IMR-90 (cell line): ENCODE measurements at places on chromosomes 5 and 9. TPM values are rescaled to one million over a fixed set of nuclear protein-coding genes. Genes with fewer than 3 reads are reported as not detected.

DAPK1 gene
- 0.01 and 0.03 TPM in 2 replicates for polyA plus RNA-seq

NSMF gene
- polyA plus RNA-seq = 40.9 and 45.9 TPM in 2 replicates

GRCh38 chr9:92637886-92638620 lies 31.9 kb downstream of the IPPK start:
- no peak for DNase-seq

PRSS3 gene
- polyA plus RNA-seq = 7.0 and 7.7 TPM in 2 replicates

DNA sequence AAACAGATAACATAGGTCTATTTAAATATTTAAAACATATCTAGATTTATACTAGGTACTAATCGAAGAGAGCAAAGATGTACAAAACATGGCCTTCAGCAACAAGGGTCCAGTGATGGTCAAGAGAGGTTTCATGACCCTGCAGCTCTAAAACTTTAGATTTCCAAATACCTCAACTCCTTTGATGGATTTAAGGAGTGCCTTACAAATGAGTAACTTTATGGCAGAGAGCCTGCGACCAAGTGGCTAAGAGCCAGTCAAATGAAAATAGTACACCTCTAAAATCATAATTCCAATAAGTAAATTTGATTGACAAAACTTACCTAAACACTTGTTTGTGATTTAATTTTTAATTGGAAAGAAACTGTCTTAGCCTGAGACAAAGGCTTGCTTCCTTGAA lies 4.7 kb upstream of the SH3RF2 start:
- DNase-seq = peak; percentile 21

DNA sequence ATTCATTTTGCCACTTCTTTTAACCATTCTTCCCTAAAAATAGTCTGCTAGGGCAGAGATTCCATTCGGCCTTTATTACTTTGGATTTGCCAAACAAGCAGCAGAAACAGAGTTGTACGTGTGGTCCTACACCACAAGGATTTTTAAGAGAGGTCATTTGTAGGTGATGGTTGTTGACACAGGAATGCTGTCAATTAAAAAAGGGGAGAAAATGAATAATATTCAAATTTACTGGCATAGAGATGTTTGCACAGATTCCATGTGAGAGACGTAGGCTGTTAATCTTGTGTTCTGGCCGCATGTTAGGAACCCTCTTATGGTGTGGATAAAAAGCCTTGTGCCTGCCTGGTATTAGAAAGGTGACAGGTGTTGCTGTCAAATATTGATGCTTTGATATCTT lies 34.9 kb downstream of the TRIO start:
- DNase-seq = no peak

DNA sequence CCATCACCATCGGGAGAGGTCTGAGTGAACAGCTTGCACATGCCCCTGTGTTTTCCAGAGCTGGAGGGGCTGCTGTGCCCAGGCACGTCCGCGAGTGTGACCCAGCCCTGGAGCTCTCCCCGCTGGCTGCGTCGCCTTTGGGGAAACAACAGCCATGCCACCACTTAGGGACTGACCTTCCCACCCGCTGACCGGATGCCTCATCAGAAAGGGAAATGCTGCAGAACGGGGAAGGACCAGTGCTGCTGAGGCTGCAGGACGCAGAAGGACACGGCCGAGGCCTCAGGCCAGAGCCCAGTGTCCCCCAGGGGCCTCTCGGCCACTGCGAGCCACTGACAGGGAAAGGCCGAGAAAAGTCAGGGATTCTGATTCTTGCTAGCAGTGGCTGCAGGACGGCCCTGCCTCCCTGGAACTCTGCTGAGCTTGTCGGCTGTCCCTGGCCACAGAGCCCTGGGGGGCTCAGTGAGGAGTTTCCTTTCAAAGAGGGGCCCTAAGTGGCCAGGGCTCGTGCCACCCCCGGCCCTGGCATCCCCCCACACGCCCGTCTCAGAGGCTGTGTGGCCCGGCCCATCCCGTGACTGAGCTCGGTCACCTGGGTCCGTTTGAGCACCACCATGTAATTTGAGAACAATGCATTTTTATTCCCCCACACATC lies 130.8 kb downstream of the ZNF354C start:
- no peak for DNase-seq

DNA sequence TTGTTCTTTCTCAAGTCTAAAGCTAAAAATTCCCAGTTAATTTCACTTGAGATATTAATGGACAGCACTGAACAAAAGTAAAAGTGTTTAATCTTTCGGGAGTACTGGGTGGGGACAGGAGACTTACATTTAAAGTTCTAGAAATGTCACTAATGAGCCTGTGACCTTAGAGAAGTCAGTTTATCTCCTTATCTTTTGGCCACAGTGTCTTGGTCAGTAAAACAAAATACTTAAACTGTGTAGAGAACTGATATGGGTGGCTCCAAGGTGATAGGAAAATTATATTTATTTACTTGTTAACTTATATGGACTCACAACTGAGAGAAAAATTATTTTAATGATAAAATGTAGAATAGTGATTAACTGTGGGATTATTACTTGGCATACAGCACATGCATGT lies 8.9 kb downstream of the IPO11 start:
- no peak for DNase-seq

DNA sequence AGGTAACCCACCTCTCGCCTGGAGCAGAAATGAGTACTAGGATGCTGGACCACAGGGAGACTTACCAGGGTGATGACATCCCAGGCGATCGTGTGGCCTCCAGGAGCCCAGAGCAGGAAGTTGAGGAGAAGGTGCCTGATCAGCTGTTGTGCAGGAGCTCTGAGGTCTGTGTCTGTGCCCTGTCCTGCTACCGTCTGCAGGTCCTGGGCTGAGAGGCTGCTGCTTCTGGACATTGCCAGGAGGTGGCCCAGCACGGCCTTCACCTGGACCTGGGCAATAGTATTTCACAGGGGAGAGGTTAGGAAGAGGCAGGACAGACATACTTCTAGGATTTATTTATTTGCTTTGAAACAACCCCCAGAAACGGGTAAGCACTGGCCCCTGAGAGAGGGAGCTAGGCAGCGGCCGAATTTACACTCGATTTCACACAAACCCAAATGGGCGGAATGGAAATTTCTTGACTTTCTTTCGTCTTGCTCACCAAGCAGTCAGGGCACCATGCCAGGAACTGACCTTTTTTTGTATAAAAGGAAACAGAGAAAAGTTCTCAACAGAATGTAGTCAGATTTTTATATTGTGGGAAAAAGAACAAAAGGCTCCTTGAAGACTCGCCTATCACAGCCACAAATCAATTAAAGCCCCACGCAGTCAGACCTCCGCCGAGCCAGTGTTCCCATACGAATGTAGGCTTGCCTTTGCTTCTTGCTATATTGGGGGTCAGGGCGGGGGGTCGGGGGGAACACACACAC lies 210.3 kb downstream of the FANCC start:
- peak; percentile 58 for DNase-seq

ECM2 gene
- 0.26 TPM in 2 replicates for polyA plus RNA-seq

DNA sequence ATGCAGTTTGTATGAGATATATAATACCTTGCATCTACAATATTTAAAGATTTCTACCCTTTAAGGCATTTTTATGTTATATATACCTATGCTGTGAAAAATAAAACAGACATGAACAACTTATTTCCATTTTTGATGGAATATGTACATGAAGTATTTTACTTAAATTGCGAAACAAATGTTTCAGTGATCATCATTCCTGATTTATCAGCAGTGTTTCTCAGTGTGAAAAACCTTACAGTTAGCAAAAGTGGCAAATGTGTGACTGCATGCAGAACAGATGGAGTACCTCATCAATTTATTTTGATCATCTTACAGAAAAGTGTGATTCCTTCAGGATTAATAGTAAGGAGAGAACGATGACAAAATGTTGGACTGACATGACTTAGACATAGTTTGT lies 43.1 kb downstream of the PRR16 start:
- DNase-seq = peak; percentile 36

- peak; percentile 80 for DNase-seq
Measured at GRCh38 chr5:122415030-122415800, 103.2 kb downstream of the SNCAIP start.

MRPS2 gene
- polyA plus RNA-seq = 104 and 142 TPM in 2 replicates

TMEM215 gene
- not detected in 2 replicates for polyA plus RNA-seq

APBA1 gene
- 5.1 and 8.8 TPM in 2 replicates for polyA plus RNA-seq

DNA sequence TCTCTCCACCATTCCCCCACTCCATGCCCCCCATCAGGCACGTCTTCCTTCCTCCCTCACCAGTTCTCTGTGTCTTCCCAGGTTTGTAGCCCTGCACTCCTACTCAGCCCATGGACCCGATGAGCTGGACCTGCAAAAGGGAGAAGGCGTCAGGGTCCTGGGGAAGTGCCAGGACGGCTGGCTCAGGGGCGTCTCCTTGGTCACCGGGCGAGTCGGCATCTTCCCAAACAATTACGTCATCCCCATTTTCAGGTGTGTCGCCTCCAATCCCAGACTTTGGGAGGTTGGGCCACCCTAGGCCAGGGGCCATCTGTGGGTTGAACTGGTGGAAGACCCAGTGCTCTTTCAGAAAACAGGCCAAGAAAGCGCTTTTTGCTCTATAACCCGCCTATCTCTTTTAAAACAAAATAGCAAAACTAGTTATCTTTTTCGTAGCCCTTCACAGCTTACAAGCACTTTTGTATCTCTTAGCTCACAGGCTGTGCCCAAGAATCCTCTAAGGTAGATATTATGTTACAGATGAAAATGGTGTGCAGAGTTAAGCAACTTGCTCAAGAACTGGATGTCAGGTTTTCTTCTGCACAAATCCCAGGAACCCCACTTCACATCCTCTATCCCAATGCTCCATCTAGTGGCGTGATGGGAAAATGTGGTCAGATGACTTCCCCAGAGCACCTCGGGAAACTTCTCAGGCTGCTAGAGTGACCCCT lies 56.2 kb downstream of the PLAC8L1 start:
- peak; percentile 84 for DNase-seq

GRCh38 chr9:93304574-93305496 lies 120.9 kb downstream of the WNK2 start:
- DNase-seq = peak; percentile 41

CDH12 gene
- not detected in 2 replicates for polyA plus RNA-seq

- DNase-seq = peak; percentile 65
Measured at GRCh38 chr9:92425474-92425873, 1.2 kb upstream of the OMD start.

PCDHB13 gene
- 0.26 and 0.27 TPM in 2 replicates for polyA plus RNA-seq

GRCh38 chr9:95409650-95410426 lies 92.3 kb upstream of the FANCC start:
- DNase-seq = peak; percentile 90

GRCh38 chr5:107977550-107978071 lies 306.9 kb upstream of the EFNA5 start:
- DNase-seq = no peak

CORO2A gene
- polyA plus RNA-seq = 1.9 and 2.2 TPM in 2 replicates

GRCh38 chr5:117701062-117701461 lies 1126.4 kb upstream of the SEMA6A start:
- peak; percentile 21 for DNase-seq

SLCO6A1 gene
- polyA plus RNA-seq = not detected in 2 replicates

DNA sequence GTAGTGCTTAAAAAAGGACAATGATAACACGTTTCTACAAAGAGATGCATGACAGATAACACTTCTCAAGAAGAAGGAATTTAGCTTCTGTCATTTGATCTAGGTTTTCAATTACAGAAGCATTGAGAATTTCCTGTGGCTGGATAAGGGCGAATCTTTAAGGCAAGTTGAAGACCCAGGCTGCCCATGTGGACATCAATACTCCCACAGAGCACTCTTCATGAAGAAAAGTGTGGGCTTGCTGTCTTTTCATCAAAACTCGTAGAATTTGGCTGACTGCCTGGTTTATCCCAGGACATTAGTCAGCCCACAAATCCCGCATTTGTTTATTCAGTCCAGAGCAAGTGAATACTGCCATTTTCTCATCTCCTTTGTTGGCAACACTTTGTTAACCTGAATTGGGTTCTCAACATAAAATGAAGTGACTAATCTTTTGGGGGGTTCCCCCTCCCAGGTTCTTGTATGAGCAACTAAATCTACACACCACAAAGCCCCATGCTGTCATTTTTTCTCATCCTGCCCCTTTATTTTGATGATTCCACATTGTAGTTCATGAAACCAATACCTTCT lies 43.4 kb upstream of the CDKN2B start:
- peak; percentile 99 for DNase-seq

DNA sequence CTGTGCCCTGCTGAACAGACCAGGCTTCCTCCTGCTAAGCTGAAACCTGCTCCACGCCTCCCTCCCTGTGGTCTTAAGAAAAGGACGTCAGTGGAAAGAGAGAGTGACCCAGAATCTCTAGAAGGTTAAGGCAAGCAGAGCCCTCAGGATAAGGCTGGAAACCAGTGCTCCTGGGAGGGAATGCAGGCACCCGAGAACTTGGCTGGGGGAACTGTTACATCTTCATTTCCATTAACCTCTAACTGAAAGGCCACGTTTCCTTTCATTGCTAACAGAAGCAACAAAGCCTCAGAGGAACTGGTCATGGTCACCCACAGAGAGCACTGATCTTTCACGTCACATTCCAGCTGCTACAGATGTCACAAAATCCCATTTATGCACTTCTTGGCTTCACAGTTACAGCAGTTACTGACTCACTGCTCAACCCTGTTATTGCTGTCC lies 26.1 kb upstream of the AKNA start:
- peak; percentile 88 for DNase-seq

DNA sequence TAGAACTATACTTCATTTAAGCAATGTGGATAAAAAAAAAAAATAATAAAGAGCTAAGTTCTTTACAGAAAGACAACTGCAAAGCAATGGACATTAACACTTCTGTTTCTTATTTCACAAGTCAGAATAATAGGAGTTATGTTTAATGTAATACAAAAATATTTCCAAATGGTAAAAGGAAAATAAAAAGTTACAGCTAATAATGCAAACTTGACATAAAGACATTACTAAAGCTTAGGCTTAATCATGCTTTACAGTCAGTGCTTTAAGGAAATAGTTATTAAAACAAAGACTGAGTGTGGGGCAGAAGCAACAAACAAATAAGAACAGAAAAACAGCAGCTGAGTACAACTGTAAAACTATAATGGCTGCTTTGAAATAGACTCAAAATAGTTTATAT lies 56.7 kb downstream of the ZFR start:
- no peak for DNase-seq

ALDH7A1 gene
- polyA plus RNA-seq = 54.9 and 62.2 TPM in 2 replicates

SLC6A3 gene
- polyA plus RNA-seq = not detected in 2 replicates

DNA sequence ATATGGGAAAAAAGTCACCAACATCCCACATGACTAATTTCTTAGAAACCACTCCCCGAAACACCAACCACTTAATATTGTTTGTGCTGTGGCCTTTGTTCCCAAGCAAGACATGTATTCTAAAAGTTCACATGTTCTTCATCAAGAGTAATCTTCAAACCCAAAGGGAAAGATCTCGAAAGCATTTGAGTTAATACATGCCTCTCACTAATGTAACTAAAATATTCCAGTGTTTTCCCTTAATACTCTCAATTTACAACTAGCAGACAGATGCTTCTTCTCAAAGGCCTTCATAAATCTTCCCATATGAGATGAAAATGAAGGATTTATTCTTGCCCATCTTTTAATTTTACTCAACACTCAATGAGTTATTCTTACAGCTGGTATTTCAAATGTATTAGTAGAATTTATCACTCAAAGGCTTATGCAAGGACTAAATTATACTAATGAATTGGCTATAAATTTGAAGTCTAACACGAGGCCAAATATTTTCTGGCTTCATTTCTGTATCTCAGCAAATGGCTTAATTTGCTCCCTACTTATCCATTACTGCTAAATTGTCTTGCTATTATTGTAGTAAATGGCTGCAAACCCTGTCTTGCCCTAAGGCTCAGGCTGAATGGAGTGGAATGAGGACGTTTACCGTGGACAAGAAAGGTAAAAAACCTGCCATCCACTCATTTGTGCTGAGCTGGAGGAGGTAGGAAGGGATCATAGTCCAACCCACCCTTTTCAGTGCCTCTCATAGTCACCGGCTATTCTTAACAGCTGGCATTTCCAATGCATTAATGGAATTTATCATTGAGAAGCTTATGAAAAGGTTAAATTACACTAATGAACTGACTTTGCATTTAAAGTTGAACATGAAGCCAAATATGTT lies 474.4 kb downstream of the RASEF start:
- DNase-seq = no peak
